Psoas muscle (tissue), 8 donors: ENCODE measurements at places on chromosomes 7 and 10.

GRCh38 chr7:116724560-116725231 lies 52.7 kb downstream of the MET start:
- no peak for DNase-seq

DNA sequence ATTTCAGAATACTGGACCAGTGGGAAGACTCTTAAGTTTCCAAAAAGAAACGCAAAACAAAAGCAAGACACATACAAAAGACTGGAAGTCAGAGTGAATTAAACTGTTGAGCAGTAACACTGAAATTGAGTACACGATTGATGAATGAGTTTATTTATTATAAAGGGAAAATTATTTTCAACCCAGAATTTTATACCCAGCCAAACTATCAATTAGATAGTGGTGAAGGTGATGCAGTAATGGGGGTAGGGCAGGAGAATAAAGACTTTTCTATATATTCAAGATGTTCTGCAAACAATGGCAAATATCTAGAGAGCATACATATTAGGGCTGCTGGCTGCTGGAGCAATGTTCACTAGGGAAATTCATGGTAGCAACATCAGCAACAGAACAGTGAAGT lies 143.7 kb upstream of the NPVF start:
- no peak for DNase-seq

DNA sequence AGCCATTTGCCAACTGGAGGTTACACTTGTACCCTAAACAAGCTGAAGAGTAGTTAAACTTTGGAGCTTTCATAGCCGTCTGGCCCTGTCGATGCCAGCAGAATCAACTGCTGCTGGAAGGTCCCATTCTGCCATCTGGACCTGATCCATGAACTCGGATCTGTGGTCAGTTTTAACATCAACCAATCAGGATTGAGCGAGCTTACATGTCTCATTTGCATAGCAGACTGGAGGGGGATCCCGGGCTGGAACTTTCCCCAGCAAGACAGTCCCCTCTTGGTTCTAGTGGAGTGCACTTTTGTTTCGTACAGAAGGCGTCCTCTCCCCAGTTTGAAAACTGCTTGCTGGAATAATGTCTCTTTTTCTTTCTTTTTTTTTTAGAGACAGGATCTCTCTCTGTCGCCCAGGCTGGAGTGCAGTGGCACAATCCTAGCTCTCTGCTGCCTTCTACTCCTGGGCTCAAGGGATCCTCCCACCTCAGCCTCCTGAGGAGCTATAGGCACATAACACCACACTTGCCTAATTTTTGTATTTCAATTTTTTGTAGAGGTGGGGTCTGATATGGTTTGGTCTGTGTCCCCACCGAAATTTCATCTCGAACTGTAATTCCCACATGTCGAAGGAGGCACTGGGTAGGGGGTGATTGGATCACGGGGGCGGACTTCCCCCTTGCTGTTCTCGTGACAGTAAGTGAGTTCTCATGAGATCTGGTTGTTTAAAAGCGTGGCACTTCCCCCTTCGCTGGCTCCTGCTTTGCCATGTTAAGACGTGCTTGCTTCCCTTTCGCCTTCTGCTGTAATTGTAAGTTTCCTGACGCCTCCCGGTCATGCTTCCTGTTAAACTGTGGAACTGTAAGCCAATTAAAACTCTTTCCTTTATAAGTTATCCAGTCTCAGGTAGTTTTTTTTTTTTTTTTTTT lies 42.8 kb upstream of the SEPHS1 start:
- DNase-seq, result no peak

DNA sequence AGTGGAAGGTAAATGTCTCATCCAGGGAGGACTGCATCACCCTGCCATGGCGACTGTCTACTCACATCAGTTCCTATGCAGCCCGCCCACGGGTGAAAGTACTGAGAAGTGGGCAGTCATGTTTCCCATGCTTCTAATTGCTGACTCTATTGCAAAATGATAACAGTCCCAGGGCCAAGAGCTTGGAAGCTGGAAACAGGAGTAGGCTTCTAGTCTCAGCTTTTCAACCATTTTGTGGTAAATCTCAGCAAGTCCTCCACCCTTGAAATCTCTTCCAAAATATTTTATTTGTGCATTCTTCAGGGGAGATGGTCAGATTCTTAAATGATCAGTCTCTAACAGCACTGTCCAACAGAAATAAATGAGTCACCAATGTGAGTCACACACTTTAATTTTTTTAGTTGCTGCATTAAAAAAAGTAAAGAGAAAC lies 48.1 kb upstream of the TARP start:
- no peak for DNase-seq

DNA sequence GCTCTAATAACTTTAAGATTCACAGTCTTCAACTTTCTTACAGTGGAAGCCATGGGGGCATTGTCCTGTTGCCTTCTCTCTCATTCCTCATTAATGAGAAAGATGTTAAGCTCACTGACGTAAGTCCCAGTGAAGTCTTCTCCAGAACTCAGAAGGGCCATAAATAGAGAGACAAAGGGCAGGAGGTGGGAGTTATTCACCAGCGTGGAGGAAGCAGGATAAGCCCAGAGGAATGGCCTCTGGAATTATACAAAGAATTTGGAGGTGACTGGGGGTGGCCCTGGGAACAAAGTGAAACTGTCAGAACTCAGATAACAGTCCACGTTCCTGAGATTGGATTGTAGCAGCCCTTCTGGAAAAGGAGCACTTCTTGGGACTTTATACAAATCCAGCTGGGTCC lies 52.4 kb downstream of the SORBS1 start:
- DNase-seq, result no peak

- no peak for DNase-seq
Measured at GRCh38 chr7:14894826-14895225, 7.7 kb downstream of the DGKB start.

DNA sequence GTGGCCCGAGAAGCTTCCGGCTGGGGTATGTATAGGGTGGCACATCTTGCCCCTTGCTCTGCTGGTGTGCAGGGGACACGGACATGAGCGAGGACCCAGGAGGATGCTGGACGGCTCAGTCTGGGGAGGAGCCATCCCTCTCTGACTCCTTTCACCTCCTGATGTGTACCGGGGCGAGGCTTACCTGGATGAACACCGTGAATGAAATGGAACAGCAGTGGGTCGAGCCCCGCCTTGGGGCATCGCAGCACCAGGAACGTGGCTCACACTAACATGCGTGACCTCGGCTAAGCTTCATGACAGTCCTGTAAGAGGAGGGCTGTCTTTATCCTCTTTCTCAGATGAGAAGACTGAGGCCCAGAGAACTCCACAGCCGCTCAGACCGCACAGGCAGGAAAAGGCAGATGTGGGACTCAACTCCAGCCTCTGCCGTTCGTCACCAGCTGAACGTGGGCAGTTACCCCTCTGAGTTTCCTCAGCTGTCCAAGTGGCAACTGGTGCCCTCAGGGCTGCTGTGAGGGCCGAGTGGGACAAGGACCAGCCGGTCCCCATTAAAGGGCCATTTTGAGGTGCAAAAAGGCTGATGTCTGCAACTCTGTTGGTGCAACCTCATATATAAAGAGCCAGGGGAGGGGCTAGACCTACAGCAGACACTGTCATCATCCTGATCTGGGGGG lies 54.5 kb downstream of the INSIG1 start:
- no peak for DNase-seq
